ENCODE measurements at places on chromosomes 4 and X.

DNA sequence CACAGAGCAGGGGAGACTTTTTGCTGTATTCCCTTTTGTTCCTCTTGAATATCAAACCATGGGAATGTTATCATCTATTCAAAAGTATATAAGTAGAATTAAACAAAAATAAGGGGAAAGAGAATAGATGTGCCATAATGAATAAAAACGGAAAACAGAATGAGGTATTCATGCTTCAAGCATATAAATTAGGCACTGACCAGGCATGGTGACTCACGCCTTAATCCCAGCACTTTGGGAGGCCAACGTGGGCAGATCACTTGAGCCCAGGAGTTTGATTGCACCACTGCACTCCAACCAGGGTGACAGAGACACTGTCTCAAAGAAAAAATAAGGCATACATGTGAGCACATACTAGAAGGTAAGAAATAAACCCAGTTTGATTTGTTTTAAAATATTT, 16.3 kb upstream of the NEUROG2 start:
- DNase-seq = no peak

GRCh38 chr4:183986971-183987946, 82.2 kb downstream of the STOX2 start:
- DNase-seq = peak; percentile 73

GRCh38 chrX:65586491-65586890, 51.9 kb upstream of the LAS1L start:
- no peak for DNase-seq

GRCh38 chr4:140774956-140775355, 18.8 kb upstream of the TBC1D9 start:
- DNase-seq = no peak

DNA sequence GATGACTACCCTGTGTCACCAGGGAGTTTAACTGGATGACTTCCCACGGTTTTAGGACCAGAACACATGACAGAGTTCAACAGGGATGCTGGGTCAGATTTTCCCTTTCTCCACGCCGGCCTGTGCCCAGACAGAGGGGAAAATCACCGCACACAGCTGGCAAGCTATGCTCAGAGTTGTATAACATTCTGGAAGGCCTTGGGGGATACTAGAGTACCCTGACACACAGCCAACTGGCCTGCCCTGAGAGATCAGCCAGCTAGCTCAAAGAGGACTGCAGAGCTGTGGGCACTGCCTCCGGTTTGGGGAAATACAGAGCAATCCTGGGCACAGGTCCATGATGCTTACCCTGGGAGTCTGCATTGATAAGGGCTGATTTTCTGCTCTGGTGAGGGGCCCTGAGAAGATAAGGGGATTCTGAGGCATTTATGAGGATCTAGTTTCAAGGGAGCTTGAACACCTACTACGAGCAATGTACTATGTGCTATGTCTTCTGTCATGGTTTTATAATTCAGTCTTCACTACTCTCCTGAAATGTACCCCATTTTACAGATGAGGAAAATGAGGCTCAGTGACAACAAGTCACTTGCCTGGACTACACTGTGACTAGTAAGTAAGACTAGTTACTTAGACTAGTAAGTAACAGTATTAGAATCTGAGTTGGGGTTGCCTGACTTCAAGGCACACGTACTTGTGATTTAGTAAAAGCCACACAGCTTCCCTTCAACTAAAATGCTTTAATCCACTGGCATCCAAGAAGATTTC, 14.7 kb downstream of the C4orf54 start:
- no peak for DNase-seq

GRCh38 chrX:46340696-46341095, 204.5 kb downstream of the ZNF674 start:
- DNase-seq = no peak

GRCh38 chrX:2320580-2321327, 180.0 kb downstream of the DHRSX start:
- no peak for DNase-seq

DNA sequence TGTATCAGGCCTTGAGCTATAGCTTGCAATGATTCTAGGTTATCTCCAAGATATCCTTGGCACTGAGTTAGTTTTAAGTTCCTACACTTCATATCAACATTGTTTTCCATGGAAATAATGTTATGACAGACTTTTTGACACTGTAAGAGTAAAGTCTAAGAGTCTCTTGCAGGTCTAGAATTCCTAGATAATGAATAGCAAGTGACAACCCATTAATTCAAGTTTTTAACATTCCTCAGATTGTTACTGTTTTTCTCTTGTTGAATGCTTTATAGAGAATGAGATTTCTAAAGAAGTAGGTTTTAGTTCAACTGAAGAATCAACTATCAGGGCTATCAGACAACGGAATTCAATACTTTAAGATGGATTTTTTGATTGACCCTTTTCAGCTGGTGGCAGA, 276.1 kb downstream of the PPP3CA start:
- no peak for DNase-seq

DNA sequence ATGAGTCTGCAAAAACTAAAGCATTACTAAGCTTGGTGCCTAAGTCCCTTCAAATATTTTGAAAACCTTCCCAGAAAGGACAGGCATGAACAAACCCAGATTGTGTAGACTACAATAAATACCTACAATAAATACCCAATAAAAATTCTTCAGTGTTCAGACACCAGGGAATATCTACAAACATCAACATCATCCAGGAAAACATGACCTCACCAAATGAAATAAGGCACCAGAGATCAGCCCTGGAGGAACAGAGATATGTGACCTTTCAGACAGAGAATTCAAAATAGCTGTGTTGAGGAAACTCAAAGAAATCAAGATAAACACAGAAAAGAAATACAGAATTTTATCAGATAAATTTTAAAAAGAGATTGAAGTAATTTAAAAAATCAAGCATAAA, 57.8 kb upstream of the NLRP2B start:
- DNase-seq = no peak

DNA sequence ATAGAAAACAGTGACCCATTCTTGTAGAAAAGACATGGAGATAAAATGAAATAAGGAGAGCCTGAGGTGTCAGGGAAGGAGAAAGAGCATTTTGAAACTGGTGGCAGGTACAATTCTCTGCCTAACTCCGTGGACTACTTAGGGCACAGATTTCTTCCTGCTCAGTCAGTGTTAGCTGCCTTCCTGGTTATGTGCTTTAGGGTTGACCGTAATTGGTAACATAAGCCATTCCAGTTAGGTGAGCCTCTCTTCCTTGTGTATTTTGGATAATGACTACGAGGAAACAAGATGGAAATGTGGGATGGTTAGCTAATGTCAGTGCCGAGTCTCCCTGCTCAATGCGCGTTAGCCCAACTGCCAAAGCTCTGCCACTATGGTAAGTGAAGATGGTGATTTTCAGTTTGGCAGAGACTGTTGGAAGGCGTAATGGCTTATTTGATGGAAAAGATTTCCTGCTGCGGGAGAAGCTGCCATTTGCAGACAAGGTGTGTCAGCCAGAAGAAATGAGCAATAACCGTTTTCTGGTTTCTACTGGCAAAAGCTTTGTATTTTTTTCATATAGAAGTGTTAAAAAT, 174.1 kb downstream of the CBR4 start:
- DNase-seq = no peak

DNA sequence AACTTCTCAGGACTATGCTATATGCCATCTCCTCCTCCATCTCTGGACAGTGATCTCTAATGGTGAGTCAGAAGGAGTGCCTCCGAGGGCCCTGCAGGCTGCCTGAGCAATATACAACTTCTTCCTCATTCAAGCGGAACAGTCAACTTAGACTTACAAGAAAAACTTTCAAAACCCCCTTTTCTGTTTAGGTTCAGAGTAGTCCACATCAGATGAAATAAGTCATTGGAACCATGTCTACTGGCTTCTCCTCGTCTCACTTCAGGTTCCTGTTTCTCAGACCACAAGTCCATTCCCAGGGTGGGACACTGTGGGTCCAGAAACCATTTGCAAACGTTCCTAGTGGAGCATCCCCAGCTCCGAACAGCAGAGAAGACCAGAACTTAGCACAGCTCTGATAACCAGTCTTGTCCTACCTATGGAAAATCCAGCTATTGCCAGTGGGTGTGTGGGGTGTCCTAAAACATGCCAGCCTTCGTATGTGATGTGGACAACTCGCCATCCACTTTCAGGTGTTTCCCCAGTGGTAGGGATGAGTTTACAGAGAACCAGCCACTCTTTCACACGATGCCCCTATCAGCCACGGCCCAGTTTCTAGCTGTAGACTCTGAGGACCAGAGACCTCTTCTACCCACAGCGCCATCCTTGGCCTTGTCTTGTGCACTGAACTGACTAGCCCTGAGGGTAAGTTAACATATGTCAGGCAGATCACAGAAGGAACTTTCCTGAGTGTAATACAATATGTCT, 32.7 kb upstream of the NKRF start:
- no peak for DNase-seq

DNA sequence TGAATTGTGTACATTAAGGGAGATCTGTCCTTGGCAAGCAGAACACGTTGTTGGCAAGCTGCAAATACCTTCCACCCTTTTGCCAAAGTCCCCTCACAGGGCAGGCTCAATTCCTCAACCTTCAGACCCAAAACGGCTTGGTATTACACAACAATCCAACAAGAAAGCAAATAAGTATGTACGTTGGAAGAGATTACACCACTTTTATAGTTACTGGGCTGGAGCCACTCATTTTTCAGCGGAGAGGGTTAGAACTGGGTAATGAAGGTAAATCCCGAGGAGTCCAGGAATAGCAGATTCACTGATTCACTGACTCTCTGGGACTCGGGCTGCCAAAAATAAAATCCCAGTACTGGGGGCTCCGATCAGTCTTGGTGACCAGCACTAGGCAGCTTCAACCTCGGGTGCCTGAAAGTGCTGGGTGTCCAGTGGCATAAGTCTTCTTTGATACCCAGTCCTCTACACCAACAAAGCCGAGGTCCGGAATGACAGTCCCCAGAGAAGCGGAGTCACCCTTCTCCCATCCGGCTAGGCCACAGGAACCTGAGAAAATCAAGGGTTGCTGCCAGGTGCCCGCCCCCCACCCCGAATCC, 587 bp downstream of the TIMM8A start:
- DNase-seq = no peak

DNA sequence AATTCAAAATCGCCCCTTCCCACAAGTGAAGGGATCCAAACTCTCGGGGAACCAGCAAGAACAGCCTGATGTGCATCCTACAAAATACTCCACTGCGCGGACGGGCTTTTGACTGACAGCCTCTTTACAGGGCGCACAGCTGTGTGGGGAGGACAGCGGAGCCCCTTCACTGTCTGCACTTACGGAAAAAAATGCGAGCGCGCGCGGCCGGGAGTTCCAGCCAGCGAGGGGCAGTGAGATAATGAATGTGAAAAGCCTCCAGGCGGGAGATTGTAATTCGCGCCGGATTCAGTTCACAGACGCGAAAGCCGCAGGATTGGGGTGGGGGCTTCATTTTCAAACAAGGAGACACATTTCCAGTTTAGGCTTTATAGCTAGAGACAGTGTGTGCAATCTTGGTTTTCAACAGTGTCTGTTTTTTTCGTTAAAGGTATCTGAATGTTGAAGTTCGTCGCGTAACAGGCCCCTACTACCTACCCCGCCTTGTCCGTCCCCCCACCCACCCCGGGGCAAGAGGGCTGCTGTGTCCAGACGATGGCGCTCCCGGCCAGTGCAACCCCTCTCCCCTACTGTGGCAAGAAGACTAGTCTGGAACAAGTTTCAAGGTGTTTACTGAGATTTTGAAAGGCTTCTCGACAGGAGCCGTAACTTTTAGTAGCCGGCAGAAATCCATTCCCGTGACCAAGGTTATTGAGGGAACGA, 1.7 kb upstream of the GPR50 start:
- DNase-seq = no peak

- DNase-seq = no peak
Observed at GRCh38 chr4:184849185-184849584, 23.4 kb upstream of the ACSL1 start.

DNA sequence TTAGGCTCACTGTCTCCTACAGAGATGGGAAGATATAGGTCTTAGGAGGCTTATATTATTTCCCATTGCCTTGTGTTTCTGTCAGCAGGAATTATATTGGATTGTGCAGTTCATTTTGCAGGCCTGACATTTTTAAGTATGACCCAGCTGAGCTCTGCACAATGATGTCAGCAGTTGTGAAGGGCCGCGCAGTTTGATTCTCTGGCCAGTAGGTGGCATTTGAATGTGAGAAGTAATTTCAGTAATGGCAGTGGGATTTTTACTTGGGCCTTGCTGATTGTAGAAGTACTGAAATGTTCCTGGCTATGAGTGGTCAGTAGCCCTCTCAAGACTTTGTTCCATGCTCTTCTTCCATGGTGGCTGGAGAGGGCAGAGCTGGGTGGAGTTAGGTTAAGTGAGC, 247.2 kb upstream of the MTMR8 start:
- no peak for DNase-seq

GRCh38 chr4:140054861-140055260, 99.1 kb downstream of the MAML3 start:
- no peak for DNase-seq

GRCh38 chrX:107325467-107325866, 119.1 kb downstream of the DNAAF6 start:
- no peak for DNase-seq

DNA sequence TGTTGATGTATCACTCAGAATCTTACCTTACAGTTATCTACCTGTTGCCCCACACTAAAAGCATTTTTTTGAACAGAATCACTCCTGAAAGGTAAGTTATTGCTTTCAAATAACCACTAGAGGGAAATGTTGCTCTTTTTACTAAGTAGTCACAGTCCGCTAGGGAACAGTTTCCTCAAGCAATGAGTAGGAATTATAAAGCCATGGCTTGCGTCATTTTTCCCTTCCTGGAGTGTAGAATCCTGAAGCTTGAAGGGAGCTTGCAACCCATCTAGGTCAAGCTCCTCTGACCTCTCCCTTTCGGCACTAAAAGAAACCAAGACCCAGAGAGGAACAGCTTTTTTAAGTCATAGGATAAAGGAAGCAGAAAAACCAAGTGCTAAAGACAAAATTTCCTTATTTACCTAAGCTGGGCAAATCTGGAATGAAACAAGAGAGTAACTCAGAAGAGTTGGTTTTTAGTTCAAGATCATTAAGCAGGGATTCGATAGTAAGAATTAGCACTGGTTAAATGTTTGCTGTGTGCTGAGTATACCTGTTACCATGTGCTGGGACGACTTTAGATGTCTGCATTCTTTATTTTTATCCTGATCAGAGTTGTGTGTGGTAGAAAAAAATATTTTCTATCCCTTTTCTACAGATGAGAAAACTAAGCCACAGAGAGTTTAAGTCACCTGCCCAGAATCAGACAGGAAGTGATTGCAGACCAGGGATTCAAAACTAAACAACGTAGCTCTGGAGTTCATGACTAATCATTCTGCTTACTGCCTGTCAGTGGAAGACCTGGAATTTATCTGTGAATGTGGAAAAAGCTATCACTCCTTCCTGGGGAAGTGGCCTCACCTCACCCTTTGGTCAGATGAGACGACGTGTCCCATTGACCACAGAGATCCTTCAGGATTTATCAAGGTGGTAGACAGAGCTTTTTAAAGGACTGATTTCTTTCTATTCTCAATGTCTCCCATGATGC, 631.5 kb downstream of the RAB28 start:
- DNase-seq = no peak

DNA sequence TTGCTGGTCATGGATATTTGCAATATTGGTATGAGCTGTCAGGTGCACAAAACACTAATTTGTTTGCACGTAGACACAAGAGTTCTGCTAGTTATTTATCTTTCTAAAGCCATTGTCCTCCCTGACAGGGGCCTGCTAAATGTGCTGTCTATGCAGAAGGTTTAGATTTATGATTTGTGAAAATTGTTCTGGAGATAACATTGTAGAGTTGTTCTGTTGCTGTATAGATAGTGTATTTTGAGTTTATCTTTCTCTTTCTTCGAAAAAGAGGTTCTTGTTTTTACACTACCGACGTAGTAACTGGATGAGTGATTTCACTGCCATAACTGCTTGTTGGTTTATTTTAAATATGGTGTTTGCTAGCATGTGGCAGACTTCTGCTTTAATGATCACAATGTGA, 28.5 kb upstream of the FGG start:
- no peak for DNase-seq
